D721Med (cell line): ENCODE measurements at places on chromosomes 2 and 18.

- no peak for DNase-seq
These were observed 124.8 kb downstream of the FIGN start for GRCh38 chr2:163610817-163611556.

DNA sequence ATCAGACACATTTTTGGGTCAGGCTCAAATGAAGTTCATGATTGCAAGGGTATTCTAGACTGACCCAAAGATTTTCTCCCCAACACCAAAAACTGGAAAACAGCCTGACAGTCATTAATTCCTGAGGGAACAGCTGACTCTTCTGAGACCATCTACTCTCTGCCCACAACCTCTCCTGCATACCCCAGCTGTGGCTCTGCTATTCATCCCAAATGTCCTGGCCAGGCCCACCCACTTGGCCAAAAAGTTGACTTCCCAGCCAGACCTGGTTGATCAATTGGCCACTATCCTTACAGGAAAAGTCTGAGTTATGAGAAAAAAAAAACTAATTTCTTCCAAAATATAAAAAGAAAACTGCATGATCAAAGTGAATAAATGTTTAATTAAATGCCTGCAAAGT is 103.8 kb upstream of the ST3GAL5 start:
- DNase-seq, result no peak

DNA sequence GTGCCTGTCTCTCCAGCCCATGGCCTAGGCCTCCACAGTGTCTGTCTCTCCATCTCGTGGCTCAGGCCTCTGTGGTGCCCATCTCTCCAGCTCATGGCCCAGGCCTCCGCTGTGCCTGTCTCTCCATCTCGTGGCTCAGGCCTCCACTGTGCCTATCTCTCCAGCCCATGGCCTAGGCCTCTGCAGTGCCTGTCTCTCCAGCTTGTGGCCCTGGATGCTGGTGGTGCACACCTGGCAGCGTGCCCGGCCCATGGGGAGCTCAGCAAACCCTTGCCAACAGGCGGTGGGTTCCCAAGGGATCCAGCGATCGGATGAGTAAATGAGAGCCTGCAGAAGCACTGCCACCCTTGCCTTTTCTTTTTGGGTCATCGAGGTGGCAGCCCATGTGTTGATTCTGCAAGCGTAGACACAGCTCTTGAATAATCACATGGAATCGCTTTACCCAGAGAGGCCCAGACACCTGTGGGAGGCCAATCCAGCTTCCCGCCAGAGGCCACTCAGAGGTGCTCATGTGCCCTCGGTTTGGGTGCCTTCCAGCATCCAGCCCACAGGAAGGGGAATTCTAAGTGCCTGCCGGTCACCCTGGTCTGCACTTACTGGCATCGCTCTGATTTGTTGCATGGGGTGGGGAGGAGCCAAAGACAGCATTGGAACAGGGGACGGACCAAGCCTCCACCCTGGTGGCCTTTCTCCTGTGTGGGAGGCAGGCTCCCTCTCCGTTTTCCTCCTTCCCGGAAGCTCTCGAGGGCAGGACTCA is 101.8 kb upstream of the HDAC4 start:
- DNase-seq, result no peak

- DNase-seq, result no peak
These were observed 66.4 kb upstream of the TANC1 start for GRCh38 chr2:158902005-158902398.

DNA sequence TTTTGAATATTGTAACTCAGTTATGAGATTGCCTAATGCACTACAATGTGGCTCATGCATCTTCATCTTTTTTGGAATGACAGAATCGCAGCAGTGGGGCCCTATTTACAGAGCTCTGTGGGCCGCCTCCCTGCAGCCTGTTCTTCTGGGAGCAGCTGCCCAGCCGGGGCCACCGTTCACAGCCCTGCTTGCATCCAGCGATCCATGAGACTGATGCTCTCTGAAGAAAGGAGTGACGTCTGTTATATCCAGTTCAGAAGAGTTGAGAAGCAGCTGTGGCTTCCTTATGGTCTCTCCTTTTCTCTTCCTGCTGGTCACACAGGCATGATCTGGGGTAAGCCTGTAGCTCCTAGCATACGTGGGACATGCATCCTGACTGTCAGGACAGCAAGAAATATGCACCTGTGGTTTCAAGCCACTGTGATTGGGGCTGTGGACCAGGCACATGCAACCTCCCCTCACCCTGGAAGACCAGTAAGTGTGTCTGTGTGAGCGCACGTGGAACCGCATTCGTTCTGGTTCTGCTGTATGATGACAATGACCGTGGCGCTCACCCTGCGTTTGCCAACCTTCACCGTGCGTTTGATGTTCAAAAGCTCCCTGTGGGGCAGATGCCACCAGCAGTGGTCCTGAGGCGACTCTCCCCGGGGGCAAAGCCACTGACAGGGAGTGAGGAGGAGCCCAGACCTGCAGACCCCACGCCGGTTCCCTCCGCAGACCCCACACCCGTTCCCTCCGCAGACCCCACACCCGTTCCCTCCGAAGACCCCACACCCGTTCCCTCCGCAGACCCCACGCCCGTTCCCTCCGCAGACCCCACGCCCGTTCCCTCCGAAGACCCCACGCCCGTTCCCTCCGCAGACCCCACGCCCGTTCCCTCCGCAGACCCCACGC is 189.8 kb downstream of the TMEM18 start:
- DNase-seq, result no peak

GRCh38 chr18:12968619-12969018 is 20.8 kb downstream of the SEH1L start:
- no peak for DNase-seq

DNA sequence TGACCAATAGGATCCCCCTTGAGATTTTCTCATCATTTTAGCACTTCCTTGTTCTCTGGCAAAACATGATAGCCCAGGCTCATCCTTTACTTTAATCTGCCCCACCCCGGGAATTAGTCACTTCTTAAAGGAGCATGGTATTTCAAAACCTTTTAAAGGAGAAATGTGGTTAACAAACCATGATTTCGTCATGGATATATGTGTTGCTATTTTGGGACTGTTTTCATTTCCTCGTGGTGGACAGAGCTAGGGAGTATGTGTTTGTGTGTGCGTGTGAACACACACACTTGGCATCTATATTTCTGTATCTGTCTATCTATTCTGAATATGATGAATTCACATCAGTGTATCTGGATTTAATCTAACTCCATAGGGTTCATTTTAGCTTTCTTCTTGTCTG is 128.1 kb downstream of the BIRC6 start:
- DNase-seq, result no peak

DNA sequence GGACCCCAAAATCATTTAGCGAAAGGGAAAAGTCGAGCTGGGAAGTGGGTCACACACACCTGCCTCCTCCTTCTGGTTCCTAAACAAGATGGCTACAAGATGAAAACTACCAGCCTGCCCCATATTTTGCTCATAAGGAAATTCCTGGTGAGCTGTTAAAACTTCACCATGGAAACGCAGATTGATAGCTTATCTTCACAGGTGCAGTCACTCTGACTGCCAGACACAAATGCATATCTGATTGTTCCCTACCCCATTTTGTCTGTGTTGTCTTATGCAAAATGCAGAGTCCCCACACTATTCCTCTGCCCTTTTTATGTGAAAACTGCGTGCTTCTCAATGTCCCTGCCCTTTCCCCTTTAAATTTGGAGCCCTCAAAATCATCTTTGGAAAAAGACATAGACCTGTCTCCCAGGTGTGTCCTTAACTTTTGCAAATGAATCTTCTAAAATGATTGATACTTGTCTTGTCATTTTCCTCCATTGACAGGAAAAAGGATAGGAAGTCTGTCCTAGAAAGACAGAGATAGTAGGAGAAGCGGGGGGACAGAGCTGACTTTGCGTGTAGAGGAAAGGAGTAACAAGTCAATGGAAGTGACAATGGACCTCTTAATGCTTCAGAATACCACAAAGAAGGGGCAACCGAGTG is 38.9 kb upstream of the THOC1 start:
- DNase-seq, result no peak

DNA sequence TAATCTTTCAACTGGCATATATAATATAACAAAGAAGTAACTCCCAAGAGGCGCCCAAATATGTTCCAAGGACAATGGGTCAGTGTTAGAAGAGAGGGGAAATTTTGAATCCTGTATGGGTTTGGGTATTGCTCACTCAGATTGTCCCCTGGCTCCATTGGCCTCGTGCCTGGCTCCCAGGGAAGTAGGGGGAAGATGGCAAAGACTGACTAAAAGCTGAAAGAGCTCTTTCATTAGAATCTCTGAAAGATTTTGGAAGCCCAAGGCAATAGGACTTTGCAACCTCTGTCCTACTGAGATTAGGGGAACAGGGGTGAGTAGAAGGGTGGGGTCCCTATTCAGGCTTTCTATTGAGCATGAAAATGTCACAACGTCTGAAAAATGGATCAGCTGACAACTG is 1272.8 kb upstream of the ZEB2 start:
- no peak for DNase-seq

DNA sequence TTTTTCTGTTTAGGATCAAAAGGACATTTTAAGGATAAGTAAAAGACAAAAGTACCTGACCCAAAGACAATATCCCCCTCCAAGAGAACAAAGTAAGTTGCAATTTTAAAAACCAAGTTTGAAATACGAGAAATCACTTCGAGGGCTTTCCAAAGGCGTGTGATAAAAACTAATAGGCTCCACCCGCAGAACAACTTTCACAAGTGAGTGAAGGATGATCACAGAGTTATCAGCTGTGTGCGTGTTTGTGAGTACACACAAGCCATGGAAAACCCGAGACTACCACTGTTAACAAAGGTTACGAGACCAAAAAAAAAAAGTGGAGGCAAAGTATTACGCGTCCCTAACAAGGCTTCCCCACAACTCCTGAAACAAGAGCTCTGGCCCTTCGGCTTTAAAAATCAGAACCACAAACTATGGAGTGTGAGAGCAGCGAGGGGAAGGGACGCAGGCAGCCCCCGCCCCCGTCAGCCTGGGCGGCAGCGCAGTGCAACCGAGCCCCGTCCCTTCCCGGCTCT is 719 bp downstream of the SMAD2 start:
- DNase-seq, result no peak

DNA sequence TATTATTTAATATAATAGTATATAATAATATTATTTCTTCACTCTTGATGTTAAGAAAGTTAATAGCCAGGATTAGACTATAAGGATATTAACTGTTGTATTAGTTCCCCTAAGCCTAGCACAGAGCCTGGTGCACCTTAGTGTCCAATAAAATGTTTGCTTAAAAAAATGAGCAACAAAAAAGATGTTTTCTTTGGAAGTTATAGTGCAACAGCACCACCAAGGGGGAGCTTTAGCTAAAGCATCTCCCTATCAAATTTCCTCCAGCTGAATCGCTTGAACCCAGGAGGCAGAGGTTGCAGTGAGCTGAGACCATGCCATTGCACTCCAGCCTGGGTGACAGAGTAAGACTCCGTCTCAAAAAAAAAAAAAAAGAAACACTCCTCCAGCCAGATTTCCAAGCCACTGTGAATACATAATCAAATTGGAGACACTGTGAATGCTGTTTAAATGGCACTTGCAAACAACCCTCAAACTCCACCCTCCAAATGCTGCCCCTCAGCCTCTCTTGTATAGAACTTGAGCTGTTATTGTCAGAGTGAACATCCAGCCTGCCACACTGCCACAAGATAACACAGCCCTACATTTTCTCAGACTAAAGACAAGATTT is 221.9 kb downstream of the DYM start:
- DNase-seq, result no peak

DNA sequence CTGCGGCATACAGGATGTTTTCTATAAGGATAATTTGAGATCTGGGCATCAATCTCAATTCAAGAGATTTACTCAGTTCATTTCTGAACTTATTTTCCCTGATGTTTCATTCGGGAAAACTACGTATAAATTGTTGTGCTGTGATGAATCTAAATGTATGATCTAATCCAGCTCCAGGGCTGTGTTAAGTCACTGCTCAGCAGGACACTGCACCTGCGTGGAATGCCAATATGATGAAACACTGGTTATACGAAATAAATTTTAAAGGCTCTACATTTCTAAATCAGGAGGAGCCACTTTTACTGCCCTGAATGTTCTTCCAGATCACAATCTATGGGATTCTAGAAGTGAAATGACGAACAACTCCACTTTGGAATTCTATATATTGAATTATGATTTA is 259.0 kb downstream of the HNMT start:
- DNase-seq, result no peak

DNA sequence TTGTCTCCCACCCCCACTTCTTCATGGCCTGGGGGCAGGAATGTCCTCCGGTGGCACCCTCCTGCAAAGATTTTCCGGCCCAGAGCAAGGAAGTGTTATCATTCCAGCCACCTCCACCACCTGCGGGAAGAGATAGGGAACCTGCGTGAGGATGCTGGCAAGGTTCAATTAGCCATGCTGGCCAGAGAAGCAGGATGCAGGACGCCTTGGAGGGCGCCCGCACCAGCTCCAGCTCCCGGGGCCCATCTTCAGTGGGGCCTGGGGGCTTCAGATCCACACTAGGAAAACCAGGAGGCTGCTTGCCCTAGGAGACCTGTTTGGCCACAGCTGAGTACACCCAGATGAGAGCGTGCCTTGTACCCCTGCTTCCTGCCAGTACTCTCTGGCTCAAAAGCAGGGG is 113.7 kb downstream of the CLIP4 start:
- no peak for DNase-seq

GRCh38 chr2:172998547-172999272 is 76.9 kb upstream of the MAP3K20 start:
- no peak for DNase-seq

DNA sequence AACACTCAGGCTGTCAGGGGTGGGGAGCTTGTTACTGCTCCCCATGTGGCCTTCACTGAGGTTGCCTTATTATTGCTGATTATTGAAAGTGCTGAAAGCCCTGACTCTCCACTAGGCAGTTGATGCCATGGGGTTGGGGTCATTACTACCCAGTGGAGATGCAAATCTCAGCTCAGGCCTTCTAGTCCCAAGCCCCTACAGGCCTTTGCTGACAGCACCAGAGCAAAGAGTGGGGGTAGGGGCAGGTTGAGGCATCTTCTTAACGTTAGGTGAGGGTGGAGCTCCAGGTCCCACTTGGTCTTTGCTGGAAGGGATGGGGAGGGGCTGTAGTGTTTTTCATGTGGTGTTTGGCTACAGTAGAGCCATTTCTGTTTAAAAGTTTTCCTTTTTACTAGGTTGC is 104.5 kb downstream of the UXS1 start:
- no peak for DNase-seq

DNA sequence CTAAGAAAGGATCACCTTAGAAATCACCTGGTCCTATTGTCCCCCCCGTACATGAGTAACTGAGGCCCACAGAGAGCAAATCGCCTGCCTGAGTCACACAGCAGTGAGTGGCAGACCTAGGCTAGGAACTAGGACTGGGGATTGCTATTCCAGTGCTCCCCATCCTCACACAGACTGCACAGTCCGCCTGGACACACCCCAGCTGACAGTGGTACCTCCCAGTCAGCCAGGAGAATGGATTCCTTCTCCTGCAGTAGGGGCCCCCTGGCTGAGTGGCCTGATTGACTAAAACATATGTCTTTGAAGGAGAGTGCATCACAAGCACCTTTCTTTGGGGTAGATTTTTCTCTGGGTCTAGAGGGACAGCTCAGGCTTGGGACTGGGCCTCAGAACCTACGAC is 32.4 kb upstream of the SLC35F6 start:
- DNase-seq, result no peak

GRCh38 chr2:23859983-23860382 is 66.9 kb downstream of the ATAD2B start:
- DNase-seq, result no peak
